ENCODE measurements at places on chromosomes 3 and 15.

DNA sequence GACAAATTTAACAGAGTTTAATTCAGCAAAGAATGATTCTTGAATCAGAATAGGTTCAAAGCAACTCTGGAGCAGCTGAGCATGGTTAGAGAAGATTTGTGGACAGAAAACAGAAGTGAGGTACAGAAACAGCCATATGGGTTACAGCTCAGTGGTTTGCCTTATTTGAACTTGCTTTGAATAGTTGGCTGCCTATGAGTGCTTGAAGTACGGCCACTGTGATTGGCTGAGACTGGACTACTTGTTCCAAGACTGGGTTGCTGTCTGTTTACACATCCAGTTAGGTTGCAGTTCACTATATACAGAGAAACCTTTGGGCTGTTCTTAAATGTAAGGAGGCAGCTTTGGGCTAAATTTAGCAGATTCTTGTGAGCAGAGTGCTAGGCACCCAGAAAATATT is 79.4 kb upstream of the CADPS start:
- DNase-seq: no peak

DNA sequence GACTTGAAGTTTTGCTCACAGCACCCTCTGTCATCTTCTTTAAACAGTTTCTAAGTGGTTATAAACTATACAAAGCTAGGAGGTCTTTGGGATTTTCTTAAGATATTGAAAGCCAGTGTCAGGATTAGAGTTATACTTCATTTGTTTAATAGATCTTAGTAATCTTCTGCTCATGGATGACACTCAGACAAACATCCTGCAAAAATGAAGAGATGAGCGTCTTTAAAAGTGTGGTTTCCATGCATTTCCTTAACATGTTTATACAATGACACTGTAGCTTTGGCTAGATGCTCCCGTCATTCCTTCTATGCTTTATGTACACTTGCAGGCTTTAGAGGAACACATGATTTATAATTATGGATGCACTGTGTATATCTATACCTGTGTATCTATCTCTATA is 182.2 kb downstream of the NAALADL2 start:
- DNase-seq: no peak

GRCh38 chr3:110327870-110328269 is 743.7 kb upstream of the NECTIN3 start:
- no peak for DNase-seq

GRCh38 chr3:128701342-128702212 is 24.4 kb upstream of the RAB7A start:
- no peak for DNase-seq

DNA sequence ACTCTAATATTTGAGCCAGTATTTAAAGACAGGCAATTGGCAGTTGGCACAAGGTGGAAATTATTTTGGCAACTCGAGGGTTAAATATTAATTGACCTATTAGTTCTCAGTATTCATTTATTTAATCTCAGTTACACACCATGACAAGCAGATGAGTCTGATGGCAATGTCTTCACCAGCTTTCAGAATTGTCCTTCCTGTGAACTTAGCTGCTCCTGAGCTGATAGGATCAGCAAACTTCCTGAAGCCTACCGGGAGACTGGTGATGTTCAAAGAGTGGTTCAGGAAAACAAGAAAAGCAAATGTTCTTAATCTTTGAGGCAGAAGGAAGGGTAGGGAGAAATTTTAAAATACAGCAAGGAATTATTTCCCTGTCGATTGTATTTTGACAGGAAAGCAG is 522.2 kb downstream of the SOX2 start:
- DNase-seq: no peak

- no peak for DNase-seq
Measured at GRCh38 chr15:99732124-99732750, 1.0 kb downstream of the LYSMD4 start.

DNA sequence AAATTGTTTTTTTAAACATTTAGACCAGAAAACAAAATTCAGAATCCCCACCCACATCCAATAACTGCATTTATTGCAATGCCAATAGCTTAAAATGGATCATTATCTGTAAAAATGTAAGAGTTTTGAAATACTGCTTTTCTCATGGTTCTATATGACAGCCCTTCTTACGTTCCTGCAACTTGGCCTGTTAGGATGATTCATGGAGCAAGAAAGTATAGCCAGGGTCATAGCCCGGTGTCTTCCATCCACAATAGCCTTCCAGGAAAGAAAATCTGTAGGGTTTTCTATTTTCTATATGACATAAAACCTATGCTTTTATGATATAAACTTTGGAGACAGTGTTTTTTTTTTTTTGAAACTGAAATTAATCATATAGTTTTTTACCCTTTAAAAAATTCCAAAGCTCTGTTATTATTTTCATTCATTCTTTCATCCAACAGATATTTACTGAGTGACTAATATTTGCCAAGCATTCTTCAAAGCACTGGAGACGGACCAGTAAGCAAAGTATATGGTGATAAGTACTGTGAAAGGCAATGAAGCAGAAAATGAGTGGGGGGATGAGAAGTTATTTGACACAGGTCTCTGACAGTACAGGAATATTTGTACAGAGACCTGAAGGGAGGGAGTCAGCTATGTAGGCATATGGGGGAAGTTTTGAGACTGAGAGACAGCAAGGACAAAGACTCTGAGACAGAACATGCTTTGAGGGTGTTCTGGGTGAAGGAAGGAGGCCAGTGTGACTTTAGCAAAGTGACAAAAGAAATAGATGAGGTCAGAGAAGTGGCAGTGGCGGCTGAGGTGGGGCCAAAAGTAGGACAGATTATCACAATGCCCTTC is 29.0 kb upstream of the SLC2A2 start:
- DNase-seq: no peak

DNA sequence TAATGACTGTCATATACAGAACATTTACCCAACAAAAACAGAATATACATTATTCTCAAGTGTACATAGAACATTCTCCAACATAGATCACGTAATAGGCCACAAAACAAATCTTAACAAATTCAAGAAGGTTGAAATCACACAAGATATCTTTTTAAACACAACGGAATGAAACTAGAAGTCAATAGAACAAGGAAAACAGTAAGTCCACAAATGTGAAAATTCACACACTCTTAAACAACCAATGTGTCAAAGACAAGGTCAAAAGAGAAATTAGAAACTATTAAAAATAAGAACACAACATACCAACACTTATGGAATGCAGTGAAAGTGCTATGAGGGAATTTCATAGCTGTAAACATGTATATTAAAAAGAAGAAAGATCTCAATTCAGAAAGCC is 81.2 kb upstream of the SLCO2A1 start:
- no peak for DNase-seq

DNA sequence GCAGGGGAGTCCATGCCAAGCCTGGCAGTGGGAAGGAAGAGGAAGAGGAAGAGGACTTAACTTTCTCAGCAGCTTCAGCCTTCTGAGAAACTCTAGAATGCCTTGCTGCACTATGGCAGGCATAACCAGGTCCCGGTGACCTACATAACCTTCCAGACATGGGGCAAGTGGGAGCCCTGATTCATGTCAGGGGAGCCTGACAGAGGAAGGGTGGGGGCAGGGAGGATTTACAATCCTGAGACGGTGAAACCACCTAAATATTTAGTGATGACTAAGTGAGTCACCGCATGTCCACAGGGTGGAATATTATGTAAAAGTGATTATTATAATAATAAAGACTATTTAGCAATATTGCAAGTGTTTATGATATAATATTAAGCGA is 46.7 kb downstream of the AMOTL2 start:
- DNase-seq: no peak

DNA sequence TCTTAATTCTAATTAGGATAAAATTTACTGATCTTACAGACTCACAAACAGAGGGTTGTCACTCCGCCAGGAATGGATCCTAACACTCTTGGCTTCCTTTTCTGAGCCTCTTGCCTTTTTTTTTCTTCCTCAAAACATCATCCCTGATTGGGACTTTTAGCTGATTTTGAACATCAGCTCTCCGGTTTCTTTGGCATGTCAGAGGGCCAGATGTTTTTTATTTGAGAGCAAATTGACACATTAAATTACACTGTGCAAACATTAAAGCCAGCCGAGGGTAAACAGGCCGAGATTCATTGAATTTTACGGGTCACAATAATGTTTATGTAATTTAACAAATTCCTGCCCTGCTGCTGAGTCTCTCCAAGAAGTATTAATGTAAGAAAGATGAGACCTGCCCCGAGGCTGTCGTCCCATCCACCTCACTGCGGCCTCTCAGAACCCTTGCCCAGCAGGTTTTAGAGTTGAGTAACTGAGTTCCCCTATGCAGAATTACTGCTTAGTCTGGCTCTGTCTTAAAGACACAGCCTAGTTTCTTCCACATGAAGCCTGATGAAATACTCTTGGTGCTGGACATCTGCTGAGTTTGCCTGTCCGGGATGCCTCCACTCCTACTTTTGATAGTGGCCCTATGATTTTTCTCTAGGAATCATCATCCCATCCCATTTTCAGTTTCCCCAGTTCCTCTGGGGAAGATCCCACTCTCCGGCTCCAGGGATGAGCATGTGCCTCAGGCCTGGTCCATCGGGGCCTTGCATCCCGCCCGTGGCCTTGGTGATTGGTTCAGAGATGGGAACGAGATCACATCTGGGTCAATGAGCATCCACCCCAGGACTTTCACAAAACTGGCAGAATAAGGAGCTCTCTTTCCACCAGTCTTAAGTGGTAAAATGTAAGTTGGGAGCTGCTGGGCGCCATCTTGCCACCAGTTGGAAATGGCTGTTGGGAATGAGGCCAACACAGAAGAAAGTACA is 226.6 kb upstream of the TLE3 start:
- DNase-seq: no peak

DNA sequence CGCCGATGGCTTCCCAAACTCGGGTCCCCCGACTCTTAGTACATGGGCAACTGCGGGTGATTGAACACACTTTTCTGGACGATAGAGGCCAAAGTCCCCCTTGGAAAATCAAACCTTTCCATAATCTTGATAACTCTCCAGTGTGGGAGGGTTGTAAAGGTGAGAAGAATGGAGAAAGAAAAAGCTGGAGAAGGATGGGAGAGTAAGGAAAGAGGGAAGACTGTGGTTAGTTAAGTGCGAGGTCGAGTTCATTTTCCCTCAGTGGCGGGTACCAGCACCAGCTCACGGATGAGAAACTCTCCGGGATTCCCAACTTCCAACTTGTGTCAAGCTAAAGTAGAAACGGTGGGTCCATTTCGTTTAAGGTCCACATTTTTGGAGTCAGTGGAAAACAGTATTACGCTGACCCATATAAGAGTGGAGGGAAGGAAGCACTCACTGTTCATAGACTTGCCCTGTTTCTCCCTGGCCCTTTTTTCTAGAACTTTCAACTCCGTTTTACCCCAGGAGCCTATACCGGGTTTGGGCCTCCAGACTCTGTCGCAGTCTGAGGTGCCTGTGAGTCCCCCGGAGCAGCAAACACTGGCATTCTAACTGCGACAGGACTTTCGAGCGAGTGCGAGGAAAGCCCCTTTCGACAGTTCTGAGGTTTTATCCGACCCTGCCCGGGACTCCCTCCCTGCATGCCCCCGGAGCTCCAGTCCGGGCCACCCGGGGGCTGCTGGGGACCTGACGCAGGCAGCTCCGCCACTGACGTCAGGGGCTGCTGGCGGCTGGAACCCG is 14.8 kb downstream of the ZIC1 start:
- no peak for DNase-seq

DNA sequence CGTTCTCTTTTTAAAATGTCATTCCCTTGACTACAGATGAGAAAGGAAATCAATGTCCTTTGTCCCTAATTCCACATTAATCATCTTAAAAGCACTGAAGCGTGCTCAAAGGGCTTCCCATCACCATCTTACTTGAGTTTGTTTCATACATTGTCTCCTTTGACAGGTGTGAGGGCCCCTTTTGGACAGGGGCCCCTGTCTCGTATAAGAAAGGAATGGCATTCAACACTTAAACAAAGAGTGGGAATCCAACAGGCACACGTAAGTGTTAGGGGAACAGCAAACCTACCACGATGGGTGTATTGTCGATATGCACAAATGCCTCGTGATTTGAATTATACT is 5.0 kb downstream of the SSUH2 start:
- DNase-seq: no peak

- DNase-seq: peak; percentile 23
Measured at GRCh38 chr3:45864760-45865519, 21.4 kb upstream of the CCR9 start.

- no peak for DNase-seq
Measured at GRCh38 chr15:91244919-91245318, 144.9 kb downstream of the SV2B start.

- no peak for DNase-seq
Measured at GRCh38 chr3:116253511-116253910, 191.8 kb downstream of the LSAMP start.

GRCh38 chr15:35168464-35168863 is 83.4 kb upstream of the NANOGP8 start:
- DNase-seq: no peak

DNA sequence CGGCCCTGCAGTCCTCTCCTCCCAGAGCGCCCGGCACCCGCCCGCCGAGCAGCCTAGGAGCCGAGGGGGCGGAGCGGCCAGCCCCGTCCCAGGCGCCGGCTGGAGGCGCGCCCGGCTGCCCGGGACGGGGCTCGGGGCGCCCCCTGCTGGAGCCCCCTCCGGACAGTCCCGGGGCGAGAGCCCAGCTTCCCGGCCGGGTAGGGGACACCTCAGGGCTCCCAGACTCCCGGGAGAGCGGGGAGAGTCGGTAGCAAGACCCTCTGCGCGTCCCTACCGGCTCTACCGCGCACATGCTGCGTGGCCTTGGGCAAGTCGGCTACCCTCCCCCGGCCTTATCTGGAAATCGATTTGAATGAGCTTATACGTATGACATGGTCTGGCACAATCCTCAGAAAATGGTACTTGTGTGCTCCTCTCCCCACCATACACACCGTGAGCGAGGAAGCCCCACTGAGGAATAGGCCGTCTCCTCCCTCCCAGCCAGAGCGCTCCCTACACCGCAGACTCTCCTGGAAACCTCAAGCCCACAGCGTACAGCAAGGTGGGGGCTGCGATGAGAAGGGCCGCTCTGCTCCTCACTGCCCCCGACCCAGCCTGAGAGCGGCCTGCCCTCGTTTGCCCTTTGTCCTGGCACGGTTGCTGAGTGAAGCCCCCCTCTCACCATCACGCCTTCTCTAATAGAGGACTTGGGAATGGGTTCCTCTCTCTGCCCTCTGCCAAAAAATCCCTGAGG is at the start of gene DAPK2:
TSS of gene DAPK2 (minus strand) at position 65 of the 733 bp plus-strand sequence. CDS start 6,224 bp downstream, outside the sequence.
- peak; percentile 72 for DNase-seq

DNA sequence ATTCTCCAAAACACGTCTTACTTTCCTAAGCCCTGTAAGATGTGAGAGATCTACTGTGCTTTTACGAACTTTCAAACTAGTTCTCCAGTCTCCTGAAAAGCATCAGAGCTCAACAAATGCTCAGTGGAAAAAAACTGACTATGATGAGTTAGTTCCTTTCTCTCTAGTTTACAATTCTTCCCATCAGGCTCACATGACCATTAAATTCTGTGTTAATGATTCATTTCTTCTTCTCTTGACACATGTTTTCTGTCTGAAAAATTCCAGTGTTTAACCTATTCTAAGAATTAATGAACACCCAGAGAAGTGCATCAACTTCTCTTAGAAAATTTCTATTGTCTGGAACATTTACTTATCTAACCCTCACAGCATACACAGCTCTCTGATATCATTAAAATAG is 844.3 kb downstream of the SI start:
- no peak for DNase-seq

- DNase-seq: no peak
Measured at GRCh38 chr3:3227640-3228039, 48.1 kb upstream of the CRBN start.
